ENCODE measurements at places on chromosomes 2 and 18.

DNA sequence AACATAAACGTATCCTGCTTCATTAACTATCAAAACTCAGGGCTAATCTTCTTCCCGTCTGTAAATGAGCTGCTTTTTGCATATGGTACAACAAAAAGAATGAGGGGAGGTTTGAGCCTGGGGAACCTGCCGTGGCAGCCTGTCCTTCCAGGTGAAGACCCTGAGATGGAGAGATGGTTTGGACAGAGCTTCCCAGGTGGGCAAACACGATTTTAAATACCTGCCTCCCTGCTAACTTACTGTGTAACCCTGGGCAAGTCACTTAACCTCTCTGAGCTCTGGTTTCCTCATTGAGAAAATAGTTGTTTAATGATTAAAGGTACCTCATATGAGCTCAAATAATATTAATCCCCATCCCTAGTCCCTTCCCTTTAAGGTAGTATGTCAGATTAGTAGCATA lies 9.0 kb downstream of the EMX1 start:
- DNase-seq: no peak
- peaks cover 12% of the 10 kb centered on the region for H3K4me1 ChIP-seq
- H3K36me3 ChIP-seq: no peaks in the 10 kb centered on the region
- peaks cover 17% of the 10 kb centered on the region for H3K27me3 ChIP-seq

DNA sequence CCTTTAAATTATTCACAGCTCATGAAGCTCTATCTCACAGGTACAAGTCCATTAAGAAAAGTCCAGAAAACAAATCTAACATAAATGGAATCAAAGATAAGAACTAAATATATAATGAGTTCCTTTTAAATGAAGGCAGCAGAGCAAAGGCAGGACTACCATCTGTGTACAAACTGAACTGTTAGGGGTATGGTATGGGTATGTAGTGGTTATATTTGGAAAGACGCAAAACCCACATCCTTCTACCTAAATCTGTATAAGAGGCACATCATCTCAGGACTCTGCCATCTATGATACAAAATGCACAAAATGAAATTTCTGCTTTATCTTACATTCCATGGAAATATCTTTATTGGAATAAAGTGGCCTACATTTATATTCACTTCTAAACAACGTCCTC lies 59.9 kb downstream of the PDE11A start:
- H3K4me1 ChIP-seq: no peaks in the 10 kb centered on the region
- no peak for DNase-seq
- no peak overlapping the region for H3K27ac ChIP-seq
- H3K4me3 ChIP-seq: no peak overlapping the region

DNA sequence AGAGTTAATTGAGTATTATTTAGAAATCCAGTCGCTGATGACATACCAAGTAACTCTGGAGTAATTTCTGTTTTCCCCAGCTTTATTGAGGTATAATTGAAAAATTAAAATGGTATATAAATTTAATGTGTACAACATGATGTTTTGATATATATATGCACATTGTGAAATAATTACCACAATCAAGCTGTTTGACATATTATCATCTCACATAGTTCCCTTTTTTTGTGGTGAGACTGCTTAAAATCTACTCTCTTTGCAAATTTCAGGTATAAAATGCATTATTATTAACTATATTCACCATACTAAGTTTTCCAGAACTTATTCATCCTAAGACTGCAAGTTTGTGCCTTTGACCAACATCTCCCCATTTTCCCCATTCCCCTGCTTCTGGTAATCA lies 25.0 kb upstream of the SPAG16 start:
- H3K27ac ChIP-seq: no peak overlapping the region
- H3K4me3 ChIP-seq: no peak overlapping the region
- no peaks in the 10 kb centered on the region for H3K27me3 ChIP-seq
- no peaks in the 10 kb centered on the region for H3K4me1 ChIP-seq
- DNase-seq: no peak

DNA sequence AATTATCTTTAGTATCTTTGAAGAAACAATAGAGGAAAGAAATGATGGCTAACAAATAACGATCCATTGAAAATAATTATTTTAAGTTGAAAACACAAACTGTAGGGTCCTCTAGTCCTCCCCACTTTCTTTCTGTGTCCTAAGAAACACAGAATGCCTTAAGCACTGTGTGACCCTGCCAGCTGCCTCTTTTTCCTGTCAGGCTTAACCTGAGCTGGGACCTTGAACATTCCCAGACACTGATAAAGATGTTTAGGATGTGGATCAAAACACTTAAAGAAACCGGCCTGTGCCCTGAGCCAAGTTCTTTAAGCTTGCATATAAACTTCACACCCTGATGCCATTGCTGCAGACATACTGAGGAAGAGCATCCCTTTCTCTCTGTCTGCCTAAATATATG lies 755.4 kb upstream of the VRK2 start:
- H3K36me3 ChIP-seq: no peaks in the 10 kb centered on the region
- no peaks in the 10 kb centered on the region for H3K27me3 ChIP-seq
- no peak for DNase-seq

DNA sequence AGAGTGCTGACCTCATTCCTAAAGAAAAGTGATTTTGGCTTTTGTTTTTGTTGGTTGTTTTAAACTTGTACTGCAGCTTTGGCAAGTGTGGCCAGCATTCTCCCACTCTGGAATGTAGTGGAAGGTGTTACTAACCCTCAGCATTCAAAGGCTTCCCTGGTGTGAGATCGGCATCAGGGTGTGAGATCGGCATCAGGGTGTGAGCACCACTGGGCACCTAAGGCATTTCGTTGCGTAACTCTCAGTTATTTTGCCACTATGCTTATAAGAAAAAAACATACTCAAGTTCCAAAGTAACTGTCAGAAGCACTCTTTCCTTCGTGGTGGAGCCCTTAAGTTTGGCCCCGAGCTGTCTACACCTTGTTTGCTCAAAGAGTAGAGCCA lies 1.7 kb downstream of the CYBRD1 start:
- no peaks in the 10 kb centered on the region for H3K27me3 ChIP-seq
- H3K4me1 ChIP-seq: no peaks in the 10 kb centered on the region
- DNase-seq: peak; percentile 64
- no peaks in the 10 kb centered on the region for H3K36me3 ChIP-seq
- peak overlapping the region; percentile 72 for H3K4me3 ChIP-seq
- peak overlapping the region; percentile 97 for H3K27ac ChIP-seq

DNA sequence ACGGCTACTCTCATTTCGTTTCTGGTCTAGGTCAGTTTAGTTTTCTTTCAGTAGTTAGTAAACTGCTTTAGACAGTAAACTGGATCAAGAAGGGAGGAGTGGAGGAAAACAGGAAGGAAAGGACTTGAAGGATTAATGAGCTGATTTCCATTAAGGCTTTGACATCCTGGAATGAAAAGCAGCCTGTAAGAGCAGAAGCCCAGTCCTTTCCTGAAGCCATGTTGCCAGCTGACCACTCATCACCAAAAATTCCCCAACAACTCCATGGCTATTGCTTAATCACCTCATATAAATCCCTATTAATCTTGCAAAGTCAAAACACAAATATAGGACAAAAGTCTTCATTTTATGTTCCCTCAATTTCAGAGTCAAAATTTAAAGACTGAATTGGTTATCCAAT lies 113.7 kb upstream of the ZFP36L2 start:
- no peaks in the 10 kb centered on the region for H3K27me3 ChIP-seq
- H3K4me1 ChIP-seq: peaks cover 24% of the 10 kb centered on the region
- H3K36me3 ChIP-seq: no peaks in the 10 kb centered on the region
- H3K27ac ChIP-seq: peak overlapping the region; percentile 85
- H3K4me3 ChIP-seq: no peak overlapping the region
- DNase-seq: no peak

DNA sequence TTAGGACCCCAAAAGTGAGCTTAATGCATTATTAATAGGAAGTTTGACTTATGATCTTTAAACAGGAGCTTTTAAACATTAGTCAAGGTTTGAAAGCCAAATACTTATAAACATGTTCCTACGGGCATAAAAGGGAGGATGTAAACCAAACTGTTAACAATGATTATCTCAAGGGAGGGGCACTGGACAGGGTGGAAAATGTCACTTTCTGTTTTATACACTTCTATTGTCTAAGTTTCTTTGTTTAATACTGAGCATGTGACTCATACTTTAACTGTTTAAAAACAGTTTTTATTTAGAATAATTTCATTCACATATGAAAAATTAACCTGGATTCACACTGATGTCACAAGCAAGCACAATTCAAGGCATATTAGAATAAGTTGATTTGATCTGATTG lies 18.3 kb upstream of the ITGA6 start:
- no peak overlapping the region for H3K4me3 ChIP-seq
- no peak overlapping the region for H3K27ac ChIP-seq
- H3K4me1 ChIP-seq: no peaks in the 10 kb centered on the region

GRCh38 chr18:61876899-61877298 lies 15.9 kb downstream of the RNF152 start:
- no peaks in the 10 kb centered on the region for H3K36me3 ChIP-seq
- no peak overlapping the region for H3K4me3 ChIP-seq
- H3K4me1 ChIP-seq: no peaks in the 10 kb centered on the region

DNA sequence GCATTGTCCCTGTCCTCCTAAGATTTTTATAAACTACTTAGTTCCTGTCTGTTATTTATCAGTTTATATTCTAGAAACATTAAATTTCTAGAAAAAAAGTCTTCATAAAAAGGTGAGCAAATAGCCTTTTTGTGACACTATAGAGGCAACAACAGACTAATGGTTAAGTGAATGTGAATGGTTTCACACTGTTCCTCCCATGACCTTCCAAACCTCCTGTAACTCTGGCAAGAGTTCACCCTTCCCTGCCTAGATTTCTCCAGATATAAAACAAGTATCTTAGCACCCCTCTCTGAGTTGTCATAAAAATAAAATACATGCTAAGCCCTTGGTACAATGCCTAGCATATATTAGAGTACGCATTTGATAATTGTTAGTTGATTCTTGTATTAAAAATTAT lies 29.2 kb downstream of the COBLL1 start:
- no peaks in the 10 kb centered on the region for H3K27me3 ChIP-seq
- DNase-seq: no peak
- peak overlapping the region; percentile 28 for H3K27ac ChIP-seq
- H3K4me1 ChIP-seq: peaks cover 53% of the 10 kb centered on the region
- H3K36me3 ChIP-seq: no peaks in the 10 kb centered on the region
- no peak overlapping the region for H3K4me3 ChIP-seq

DNA sequence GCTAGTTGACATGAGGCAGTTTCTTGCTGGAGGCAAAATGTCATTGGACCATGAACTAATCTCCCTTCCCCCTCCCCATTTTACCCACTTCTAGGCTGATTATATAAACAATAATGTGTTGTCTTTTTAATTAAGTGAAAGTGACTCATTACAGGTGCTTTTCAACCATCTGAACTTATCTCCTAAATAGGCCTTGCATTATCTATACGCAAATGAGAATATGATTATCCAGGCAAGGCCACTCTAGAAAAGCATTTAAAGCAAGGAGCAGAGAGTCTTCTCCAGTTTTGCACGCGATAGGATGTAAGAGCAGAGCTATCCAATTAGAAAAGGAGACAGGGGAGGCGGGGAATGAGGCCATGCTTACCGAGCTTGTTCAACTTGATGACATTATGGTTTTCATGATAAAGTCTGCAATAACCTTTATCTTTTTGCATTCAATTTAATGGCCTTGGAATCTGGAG lies 286.1 kb upstream of the SIX3 start:
- no peaks in the 10 kb centered on the region for H3K4me1 ChIP-seq
- H3K36me3 ChIP-seq: no peaks in the 10 kb centered on the region
- no peak overlapping the region for H3K4me3 ChIP-seq
- H3K27me3 ChIP-seq: no peaks in the 10 kb centered on the region
- H3K27ac ChIP-seq: no peak overlapping the region

DNA sequence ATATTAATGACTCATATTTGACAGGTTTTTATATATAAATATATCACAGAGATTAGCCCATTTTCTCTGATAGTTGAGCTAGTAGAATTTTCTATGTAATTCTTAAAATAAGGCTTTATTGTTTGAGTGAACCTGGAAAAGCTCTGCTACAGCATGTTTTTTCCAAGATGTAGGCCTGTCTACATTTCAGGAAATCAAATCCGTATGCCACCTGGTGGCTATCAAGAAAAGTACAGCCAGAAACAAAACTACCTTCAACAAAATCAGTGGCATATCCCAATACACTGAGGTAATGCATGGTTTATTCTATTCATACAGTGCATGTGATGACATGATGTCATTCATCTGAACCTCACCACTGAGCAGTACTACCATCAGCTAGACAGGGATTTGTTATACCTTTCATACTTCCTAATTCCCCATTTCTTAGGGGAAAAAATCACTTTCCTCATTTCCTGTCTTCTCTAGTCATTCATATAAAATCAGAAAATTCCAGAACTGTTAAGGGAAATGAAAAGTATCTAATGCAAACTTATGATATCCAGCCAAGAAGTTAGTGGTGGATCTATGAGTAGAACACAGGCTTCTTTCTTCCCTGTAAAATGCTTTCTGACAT lies 310.4 kb upstream of the SYT4 start:
- H3K36me3 ChIP-seq: no peaks in the 10 kb centered on the region
- no peaks in the 10 kb centered on the region for H3K27me3 ChIP-seq
- no peak overlapping the region for H3K27ac ChIP-seq
- DNase-seq: no peak

GRCh38 chr18:44602380-44602779 lies 78.3 kb upstream of the SETBP1 start:
- no peaks in the 10 kb centered on the region for H3K4me1 ChIP-seq
- no peak for DNase-seq
- no peaks in the 10 kb centered on the region for H3K36me3 ChIP-seq
- H3K27me3 ChIP-seq: no peaks in the 10 kb centered on the region

- H3K36me3 ChIP-seq: no peaks in the 10 kb centered on the region
- peaks cover 2% of the 10 kb centered on the region for H3K4me1 ChIP-seq
- peak overlapping the region; percentile 80 for H3K27ac ChIP-seq
- peak overlapping the region; percentile 69 for H3K4me3 ChIP-seq
- H3K27me3 ChIP-seq: no peaks in the 10 kb centered on the region
Measured at GRCh38 chr2:176268976-176269318, 295 bp upstream of the MTX2 start.

DNA sequence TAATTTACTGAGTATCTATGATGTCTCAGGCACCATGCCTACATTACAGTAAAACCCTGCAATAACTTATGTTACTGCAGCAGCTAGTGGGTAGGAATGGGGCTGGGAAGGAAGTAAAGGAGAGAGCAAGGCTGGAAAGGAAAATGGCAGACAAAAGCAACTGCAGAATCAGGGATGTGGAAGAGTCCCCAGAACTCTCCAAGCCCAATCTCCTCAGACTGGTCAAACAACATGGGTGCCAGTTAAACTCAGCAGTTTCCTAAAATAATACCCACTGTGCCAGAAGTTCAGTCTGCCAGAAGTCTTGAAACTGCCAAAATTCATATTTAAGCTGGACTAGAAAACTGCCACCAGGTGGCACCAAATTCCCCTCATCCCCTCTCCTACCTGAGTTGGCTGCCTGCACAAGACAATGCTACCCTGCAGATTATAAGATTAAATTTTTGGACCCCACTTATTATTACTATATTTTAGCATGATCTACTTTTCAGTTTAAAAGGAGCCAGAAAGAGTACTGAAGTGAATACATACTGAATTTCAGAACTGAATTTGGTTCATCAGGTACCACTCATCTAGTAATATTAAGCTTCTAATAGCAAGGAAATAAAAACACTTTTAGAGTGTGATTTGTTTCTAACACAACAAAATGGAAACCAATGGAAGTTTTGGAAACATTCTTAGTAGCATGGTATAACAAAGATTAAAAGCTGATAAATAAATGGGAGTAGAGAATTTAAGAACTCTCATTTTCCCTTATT lies 86.8 kb upstream of the DNER start:
- H3K36me3 ChIP-seq: peaks cover 52% of the 10 kb centered on the region
- peaks cover 3% of the 10 kb centered on the region for H3K4me1 ChIP-seq
- no peaks in the 10 kb centered on the region for H3K27me3 ChIP-seq
- no peak overlapping the region for H3K27ac ChIP-seq
- no peak for DNase-seq
